ENCODE measurements at places on chromosomes 11 and 22.
A peak's percentile ranks its signal among the peaks of the same experiment; 100 is the strongest.

DNA sequence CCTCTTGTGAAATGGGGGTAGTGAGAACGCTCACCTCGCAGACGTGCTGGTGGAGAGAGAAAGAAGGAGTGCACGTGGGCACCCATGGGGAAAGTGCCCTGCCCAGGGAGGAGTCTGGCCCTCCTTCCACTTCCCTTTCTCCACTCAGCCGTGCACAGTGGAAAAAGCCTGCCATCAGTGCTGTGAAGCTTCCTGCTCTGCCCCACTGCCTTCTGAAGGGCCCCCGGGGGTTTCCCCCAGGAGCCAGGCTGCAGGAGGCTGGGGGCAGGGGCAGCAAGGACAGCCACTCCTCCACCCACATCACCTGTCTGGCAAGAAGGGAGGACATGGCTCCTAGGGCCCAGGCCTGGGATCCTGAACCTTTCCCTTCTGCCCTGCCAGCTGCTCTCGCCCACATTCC, 7.6 kb downstream of the TP53I11 start:
- no peak for DNase-seq

- no peak for DNase-seq
Measured at GRCh38 chr22:36478966-36479365, 2.5 kb downstream of the TXN2 start.

- DNase-seq = no peak
Measured at GRCh38 chr11:69442807-69443137, 38.7 kb upstream of the LINC01488 start.

DNA sequence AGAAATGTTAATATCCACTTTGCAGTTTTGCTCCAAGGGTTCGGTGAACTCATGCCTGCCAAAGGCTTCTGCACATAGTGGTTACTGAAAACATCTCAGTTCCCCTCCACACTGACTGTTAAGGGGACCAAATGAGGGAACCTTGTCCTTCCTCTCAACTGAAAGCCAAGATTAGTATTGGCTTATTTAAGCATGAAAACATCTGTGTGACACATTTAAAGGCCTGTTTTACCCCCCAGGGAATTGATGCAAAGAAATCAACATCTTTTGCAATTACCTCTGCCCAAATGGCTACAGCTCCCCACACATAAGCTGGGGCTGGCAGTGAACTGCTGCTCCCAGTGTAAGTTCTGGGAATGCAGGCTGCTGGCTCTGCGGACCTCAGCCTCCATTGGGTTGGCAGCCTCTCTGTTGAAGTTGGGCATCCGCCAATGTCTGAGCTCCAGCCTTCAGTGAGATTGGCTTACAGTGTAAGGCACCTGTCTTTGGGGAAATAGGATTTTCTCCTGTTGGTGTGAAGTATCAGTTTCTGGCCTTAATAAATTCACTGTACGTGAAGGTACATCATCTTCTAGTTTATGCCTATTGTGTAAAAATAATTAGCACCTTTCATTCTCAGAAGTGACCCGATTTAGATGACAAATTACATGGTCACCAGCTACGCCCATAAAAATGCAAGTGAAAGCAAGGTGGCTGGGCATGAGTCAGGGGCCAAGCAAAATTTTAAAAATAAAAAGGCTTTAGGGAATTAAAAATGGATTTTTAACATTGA, 213.4 kb upstream of the SYN3 start:
- DNase-seq = no peak

DNA sequence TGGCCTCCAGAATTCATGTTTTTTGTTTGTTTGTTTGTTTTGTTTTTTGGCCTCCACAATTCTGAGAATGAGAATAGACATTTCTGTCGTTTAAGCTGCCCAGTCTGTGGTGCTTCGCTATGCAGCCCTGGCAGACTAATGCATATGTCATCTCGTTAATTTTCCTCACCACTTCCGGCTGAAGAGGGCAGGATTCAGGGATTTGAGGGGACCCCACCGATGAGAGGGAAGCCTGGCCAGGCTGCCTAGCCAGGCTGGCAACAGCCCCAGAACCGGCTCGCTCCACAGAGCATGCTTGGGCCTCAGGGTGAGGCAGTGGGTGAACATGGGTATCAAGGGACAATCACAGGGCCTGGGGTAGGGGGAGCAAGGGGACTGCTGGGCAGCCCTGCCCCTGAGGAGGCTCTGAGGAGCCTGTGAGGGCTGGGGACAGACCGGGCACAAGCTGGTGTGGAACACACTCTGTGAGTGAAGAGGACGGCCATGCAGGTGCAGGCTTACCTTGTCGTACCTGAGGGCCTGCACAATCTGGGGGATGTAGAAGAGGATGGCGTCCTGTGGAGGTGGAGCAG, 47.8 kb upstream of the SERPIND1 start:
- no peak for DNase-seq

DNA sequence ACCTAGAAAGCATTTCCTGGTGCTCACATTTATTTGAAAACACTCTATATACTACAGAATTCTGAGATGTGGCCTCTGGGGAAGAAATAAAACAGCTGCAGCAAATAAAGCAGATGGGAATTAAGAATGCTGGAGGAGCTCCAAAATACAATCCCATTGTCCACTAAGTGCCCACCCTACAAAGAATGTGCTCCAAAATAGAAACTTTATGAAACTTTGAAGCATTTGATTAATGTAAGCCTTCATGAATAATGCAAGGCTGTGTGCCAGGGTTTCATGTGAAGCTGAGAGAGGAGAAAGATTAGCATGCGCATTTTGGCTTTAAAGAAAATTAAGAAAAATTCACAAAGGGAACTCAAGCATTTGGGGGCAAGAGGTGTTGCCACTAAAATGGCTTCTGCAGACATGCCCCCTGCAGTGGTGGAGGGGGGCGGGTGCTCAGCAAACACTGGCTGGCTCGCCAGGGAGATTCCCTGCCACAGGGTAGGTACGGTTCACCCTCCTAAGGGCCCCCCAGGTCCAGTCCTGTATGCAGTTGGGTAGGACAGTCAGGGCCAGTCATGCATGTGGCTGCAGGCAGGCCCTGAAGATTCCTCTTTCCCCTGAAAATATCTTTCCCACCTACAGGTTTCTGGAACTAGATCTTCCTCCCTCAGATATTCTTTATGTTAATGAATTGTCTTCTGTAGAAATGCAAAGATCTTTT, 46.6 kb upstream of the RCN1 start:
- DNase-seq = no peak

GRCh38 chr11:34643311-34643710, 22.4 kb downstream of the EHF start:
- no peak for DNase-seq

DNA sequence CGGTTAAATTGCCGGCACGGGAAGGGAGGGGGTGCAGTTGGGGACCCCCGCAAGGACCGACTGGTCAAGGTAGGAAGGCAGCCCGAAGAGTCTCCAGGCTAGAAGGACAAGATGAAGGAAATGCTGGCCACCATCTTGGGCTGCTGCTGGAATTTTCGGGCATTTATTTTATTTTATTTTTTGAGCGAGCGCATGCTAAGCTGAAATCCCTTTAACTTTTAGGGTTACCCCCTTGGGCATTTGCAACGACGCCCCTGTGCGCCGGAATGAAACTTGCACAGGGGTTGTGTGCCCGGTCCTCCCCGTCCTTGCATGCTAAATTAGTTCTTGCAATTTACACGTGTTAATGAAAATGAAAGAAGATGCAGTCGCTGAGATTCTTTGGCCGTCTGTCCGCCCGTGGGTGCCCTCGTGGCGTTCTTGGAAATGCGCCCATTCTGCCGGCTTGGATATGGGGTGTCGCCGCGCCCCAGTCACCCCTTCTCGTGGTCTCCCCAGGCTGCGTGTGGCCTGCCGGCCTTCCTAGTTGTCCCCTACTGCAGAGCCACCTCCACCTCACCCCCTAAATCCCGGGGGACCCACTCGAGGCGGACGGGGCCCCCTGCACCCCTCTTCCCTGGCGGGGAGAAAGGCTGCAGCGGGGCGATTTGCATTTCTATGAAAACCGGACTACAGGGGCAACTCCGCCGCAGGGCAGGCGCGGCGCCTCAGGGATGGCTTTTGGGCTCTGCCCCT, 529 bp upstream of the CCND1 start:
- no peak for DNase-seq

- no peak for DNase-seq
Measured at GRCh38 chr11:19805376-19805775, 92.7 kb downstream of the NAV2 start.

- DNase-seq = no peak
Measured at GRCh38 chr22:26732284-26732683, 74.9 kb downstream of the MIAT start.

GRCh38 chr11:75790986-75791385, 22.4 kb downstream of the DGAT2 start:
- no peak for DNase-seq

DNA sequence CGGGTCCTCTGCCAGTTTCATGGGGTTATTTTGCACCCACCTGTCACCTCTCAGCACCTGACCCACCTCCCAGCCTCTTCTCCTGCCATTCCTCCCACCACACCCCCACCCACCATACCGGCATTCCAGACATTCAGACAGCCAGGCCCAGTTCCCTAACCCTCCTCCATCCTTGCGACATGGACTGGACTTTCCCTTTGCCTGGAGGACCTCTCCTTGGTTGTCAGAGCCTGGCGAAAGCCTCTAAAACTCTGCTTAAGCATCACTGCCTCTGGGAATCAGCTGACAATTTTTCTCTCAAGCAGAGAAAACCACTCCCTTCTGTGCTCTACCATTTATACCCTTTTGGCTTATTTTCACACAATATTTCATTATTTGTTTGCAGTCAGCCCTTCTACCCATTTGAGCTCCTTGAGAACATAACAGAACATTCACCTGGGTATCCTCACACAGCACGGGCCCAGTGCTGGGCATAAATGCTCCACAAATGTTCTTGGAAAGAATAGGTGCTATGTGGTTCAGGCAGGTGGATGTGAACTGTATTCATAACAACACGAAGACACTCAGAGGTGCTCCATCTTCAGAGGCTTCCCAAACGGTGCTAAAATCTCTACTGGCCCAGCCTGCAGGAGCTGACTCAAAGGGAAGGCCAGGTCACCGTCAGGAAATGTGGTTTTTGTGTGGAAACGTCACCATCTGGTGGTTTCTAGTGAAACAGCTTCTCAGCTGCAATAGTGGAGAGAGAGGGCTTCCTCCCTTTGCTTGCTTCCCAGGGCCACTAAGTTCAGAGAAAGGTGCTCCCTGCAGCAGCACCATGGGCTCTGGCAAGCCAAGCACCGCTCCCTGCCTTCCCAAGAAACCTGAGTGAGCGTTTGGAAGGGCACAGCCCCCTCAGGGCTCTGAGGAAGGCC, 10.4 kb downstream of the SPATA19 start:
- no peak for DNase-seq

DNA sequence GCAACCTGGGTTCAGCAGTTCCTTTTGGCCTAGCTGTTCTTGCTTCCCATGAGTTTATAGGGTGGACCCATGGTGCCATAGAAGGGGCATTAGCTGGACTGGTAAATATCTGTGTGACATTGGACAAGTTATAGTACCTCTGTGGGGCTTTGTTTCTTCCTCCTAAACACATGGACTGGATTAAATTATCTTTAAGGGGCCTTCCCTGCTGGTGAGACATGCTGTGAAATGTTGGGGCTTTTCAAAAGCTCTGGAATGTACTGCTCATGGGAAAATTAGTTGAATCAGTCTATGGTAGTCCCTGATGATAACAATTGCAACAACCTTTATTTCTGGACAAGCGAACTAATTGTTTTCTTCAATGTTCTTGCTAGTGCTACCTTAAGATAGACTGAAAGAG, 276.2 kb downstream of the BLID start:
- DNase-seq = no peak

- no peak for DNase-seq
Measured at GRCh38 chr11:17472467-17472866, 4.2 kb downstream of the ABCC8 start.

GRCh38 chr11:21948876-21949275, 244.0 kb upstream of the ANO5 start:
- DNase-seq = no peak

- no peak for DNase-seq
Measured at GRCh38 chr11:122977470-122978298, 4.0 kb downstream of the BSX start.

- DNase-seq = peak; percentile 13
Measured at GRCh38 chr11:121466063-121466794, 13.5 kb upstream of the SORL1-AS1 start.

GRCh38 chr22:46499805-46500189, 37.6 kb downstream of the CELSR1 start:
- no peak for DNase-seq

DNA sequence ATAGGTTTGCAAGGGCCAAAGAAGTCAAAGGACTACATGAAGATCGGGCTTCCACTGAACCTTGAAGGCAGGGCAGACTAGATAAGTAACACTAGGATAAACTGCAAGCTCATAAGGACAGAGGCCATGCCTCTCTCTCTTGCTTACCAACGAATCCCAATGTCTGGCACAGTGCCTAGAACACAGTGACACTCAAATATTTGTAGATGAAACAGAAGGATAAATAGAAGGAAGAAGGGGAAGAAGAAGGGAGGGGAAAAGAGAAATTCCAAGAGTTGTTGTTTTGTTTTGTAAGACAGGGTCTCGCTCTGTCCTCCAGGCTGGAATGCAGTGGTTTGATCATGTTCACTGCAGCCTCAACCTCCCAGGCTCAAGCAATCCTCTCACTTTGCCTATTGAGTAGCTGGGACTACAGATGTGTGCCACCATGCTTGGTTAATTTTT, 26.9 kb downstream of the SIK3 start:
- no peak for DNase-seq

DNA sequence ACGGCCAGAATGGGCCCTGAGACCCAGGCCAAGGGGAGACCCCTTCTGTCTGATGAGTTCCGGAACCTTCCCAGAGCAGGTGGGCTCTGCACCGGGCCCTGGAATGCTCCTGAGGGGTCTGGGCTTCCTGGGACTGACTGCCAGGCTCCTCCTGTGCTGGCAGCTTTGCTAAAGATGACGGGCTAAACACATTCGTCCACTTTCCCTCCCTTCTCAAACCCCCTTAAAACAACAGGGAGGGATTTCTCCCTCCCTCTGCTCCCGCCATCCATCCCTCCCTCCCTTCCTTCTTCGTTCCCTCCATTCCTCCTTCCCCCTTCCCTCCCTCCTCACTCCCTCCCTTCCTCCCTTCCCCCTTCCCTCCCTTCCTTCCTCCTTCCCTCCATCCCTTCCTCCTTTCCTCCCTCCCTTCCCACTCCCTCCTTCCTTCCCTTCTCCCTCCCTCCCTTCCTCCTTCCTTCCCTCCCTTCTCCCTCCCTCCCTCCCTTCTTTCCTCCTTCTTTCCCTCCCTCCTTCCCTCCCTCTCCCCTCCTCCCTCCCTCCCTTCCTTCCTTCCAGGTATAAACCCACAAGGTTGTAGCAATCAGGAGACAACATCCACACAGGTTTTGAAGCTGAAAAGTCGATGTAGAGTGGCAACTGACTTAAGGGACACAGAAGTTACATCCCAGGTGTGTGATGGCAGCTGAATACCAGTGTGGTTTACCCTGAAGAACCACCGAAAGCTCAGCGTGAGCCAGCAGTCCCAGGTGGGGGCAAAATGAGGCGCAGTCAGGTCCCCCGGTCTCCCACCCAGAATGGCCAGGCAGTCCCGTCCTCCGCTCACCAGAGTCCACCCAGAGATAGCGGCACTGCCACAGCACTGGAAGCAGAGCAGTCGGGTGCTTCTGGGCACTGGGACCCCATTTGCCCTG, 18.8 kb upstream of the MGAT3 start:
- no peak for DNase-seq

- no peak for DNase-seq
Measured at GRCh38 chr11:119153049-119153818, 4.4 kb downstream of the ABCG4 start.
